ENCODE measurements at places on chromosomes 7 and 10. TPM values are rescaled to one million over a fixed set of nuclear protein-coding genes. Genes with fewer than 3 reads are reported as not detected.

Gene TAS2R39
- total RNA-seq: not detected

- DNase-seq: no peak
Measured at GRCh38 chr7:12674053-12674452, 13.4 kb upstream of the ARL4A start.

DNA sequence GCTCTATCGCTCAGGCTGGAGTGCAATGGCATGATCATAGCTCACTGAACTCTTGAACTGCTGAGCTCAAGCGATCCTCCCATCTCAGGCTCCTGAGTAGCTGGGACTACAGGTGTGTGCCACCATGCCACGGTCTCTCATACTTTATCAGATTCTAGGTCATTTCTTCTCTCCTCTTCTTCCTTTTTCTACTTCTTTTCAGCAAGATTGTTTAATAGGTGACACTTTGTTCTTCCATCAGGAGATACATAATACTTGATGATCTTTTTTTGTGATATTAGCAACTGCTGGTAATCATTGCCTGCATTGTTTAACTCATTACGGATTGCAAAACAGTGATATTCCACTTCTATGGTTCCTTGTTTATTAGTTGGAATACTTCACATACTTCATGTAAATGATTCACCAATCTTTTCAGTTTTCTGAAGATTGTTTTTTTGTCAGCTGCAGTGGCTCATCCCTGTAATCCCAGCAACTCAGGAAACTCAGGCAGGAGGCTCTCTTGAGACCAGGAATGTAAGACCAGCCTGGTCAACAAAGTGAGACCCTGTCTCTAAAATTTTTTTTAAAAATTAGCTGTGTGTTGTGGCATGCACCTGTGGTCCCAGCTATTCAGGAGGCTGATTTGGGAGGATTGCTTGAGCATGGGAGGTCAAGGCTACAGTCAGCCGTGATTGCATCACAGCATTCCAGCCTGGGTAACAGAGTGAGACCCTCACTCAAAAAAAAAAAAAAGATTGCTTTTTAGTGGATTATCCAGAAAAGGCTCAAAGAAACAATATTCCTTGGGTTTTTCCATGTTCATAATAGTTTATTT lies 36.2 kb upstream of the CHST3 start:
- DNase-seq: no peak

Gene PDE6C
- total RNA-seq: not detected
